Type B pancreatic cell (in vitro differentiated cells): ENCODE measurements at places on chromosomes 5 and 9.

- no peak overlapping the region for H3K4me3 ChIP-seq
- DNase-seq, result no peak
- no peaks in the 10 kb centered on the region for H3K4me1 ChIP-seq
- no peak overlapping the region for H3K27ac ChIP-seq
These were observed 89.4 kb upstream of the EDIL3 start for GRCh38 chr5:84474126-84474525.

DNA sequence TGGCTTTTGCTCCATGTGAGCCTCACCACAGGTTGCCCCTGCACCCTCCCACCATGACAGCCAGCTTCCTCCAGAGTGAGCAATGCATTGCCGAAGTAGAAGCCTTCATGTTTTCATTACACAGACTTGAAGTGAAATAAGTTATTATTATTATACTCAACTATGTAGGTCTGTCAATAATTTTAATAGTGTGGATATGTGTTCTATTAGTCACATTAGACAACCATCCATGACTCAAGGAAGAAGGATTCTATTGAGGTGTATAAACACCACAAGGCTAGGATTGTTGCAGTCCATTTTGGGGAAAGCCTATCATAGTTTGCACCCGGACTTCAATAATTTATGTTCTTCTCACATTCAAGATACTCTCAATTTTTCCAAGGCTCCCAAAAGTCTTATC, 369.5 kb downstream of the TAF11L14 start:
- no peaks in the 10 kb centered on the region for H3K4me1 ChIP-seq
- no peak overlapping the region for H3K4me3 ChIP-seq
- H3K27ac ChIP-seq, result no peak overlapping the region
- H3K36me3 ChIP-seq, result no peaks in the 10 kb centered on the region
- peaks cover 3% of the 10 kb centered on the region for H3K27me3 ChIP-seq
- DNase-seq, result no peak

DNA sequence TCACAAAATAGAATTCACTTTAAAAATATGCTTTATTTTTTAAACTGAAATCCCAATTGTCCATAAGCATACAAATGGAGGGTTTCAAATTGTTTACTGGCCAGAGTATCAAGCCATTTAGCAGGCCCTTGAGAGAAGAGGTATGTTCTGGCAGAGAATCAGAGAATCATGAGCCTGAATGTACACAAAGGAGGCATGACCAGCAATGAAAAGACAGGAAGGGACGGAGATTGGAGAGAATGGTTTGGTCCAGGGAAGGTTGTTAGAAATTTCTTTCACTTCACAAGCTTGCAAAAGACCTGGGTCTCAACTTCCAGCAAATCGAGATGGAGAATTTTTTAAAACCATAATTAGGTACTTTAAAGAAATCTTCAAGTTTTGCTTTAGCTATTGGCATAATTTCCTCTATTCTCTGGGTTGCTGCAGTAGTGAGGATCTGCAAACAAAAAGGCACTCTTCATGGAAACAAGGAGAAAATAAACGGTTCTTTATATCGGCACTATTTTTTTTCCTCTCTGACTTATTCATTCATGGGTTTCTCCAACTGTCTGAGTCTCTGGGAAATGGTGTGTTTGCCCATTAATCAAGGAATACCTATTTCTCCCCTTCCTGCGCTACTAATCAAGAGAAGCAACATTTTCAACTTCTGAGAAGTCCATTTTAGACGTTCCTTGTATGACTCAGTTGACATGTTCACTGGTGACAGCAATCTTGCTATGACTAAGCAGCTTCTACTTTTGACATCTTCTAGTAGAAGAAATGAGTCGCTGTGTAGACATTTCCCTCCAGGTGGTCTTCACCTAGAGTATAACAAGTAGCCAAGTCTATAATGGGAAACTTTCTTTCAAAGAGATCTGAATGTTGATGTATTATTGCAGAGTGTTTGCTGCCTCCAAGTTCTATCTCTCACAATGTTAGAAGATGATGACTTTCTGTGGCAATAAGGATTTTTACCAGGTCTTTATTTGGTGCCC, 23.1 kb upstream of the ERCC6L2 start:
- no peak for DNase-seq
- H3K27me3 ChIP-seq, result no peaks in the 10 kb centered on the region
- H3K27ac ChIP-seq, result no peak overlapping the region

GRCh38 chr5:9348401-9348996, 197.4 kb downstream of the SEMA5A start:
- H3K4me3 ChIP-seq, result no peak overlapping the region
- peaks cover 10% of the 10 kb centered on the region for H3K27me3 ChIP-seq
- H3K36me3 ChIP-seq, result peaks cover 7% of the 10 kb centered on the region
- no peak overlapping the region for H3K27ac ChIP-seq

GRCh38 chr5:178368716-178369300, 136.2 kb upstream of the PHYKPL start:
- peaks cover 3% of the 10 kb centered on the region for H3K36me3 ChIP-seq
- no peak overlapping the region for H3K27ac ChIP-seq
- H3K4me1 ChIP-seq, result peaks cover 25% of the 10 kb centered on the region
- peaks cover 5% of the 10 kb centered on the region for H3K27me3 ChIP-seq

GRCh38 chr9:98867103-98867428, 59.6 kb downstream of the GALNT12 start:
- peaks cover 25% of the 10 kb centered on the region for H3K27me3 ChIP-seq
- H3K4me1 ChIP-seq, result peaks cover 4% of the 10 kb centered on the region
- H3K27ac ChIP-seq, result no peak overlapping the region
- no peak for DNase-seq
- no peak overlapping the region for H3K4me3 ChIP-seq

GRCh38 chr5:68251386-68251785, 35.8 kb downstream of the PIK3R1 start:
- H3K36me3 ChIP-seq, result peaks cover 15% of the 10 kb centered on the region
- H3K4me3 ChIP-seq, result no peak overlapping the region
- peak overlapping the region; percentile 0 for H3K27ac ChIP-seq
- peaks cover 77% of the 10 kb centered on the region for H3K4me1 ChIP-seq
- H3K27me3 ChIP-seq, result no peaks in the 10 kb centered on the region

DNA sequence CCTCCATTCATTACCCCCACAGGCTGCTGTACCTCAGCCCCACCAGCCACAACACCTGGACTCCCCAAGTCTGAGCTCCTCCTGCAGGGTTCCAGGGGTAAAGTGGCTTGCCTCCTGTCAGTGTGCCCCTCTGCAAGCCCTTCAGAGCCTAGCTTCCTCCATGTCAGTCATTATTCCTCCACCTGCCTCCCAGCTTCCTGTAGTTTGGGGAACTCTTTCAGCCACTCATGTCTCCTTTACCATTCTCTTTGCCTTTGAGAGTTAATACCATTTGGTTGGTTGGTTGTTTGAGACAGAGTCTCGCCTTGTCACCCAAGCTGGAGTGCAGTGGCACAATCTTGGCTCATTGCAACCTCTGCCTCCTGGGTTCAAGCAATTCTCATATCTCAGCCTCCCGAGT, 36.2 kb downstream of the IRF1 start:
- no peaks in the 10 kb centered on the region for H3K27me3 ChIP-seq
- H3K27ac ChIP-seq, result no peak overlapping the region
- no peak overlapping the region for H3K4me3 ChIP-seq
- H3K36me3 ChIP-seq, result no peaks in the 10 kb centered on the region
- DNase-seq, result no peak

DNA sequence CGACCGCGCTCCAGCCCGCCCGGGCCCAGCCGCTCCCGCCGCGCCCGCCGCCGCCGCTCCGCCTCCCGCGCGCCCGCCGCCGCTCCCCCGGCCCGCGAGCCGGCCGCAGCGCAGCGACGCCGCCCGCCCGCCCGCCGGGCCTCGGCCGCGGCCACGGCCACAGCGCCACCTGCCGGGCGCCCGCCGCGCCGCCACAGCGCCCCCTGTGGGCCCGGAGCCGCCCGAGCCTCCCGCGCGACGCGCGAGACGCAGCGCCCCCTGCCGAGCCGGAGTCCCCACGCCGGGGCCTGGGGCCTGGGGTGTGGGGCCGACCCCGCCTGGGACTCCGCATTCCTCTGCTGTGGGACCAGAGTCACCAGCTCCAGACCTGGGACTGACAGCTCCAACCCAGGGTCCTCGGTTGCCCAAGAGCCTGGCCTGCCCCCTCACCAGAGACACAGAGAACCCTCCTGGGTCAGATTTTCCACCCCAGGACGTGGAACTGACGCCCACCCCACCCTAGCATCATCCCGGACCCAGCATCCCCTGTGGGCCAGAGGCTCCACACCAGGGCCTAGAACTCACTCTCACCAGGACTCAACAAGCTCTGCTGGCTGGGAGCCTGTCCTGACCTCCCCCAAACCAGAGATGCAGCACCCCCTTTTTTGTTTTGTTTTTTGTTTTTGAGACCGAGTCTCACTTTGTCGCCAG, at the start of gene RAPGEF1:
TSS of gene RAPGEF1 (minus strand) at position 118 of the 690 bp plus-strand sequence. CDS start 246 bp downstream, outside the sequence.
- no peaks in the 10 kb centered on the region for H3K27me3 ChIP-seq
- DNase-seq, result peak; percentile 88
- peak within 1 kb of the TSS; percentile 94 for H3K4me3 ChIP-seq
- peaks cover 40% of the 10 kb centered on the region for H3K4me1 ChIP-seq
- peak within 1 kb of the TSS; percentile 90 for H3K27ac ChIP-seq

- H3K4me3 ChIP-seq, result no peak overlapping the region
- no peak overlapping the region for H3K27ac ChIP-seq
- H3K4me1 ChIP-seq, result no peaks in the 10 kb centered on the region
- H3K36me3 ChIP-seq, result no peaks in the 10 kb centered on the region
These were observed 30.2 kb downstream of the CAPSL start for GRCh38 chr5:35908228-35908627.

- H3K27ac ChIP-seq, result peak overlapping the region; percentile 79
- H3K4me3 ChIP-seq, result peak overlapping the region; percentile 46
- H3K36me3 ChIP-seq, result peaks cover 7% of the 10 kb centered on the region
- peaks cover 45% of the 10 kb centered on the region for H3K4me1 ChIP-seq
These were observed 10.2 kb upstream of the ERMP1 start for GRCh38 chr9:5842929-5843793.

DNA sequence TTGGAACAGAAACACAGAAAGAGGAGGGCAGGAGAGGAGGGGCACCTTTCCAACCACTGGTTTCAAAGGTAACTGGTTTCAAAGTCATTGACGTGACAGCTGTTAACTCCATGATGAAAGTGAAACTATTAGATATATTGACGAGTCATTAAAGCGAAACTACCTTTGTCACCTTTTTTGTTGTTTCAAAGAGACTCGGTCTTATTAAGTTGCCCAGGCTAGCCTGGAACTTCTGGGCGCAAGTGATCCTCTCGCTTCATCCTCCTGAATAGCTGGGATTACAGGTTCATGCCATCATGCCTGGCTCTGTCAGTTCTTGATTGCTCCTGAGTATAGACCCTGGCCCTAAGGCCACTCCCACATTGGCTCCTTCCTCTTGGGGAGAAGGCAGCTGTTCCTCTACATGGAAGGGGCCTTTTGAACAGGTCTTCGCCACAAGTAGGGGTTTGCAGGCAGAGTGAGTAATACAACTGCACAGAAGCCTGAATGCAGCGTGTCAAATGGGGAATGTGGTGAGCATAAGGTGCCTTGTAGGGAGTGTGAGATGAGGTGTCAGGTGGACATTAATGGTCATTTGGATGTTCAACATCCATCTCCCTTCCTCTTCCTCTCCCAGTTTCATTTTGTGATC, 3.4 kb upstream of the F12 start:
- no peaks in the 10 kb centered on the region for H3K36me3 ChIP-seq
- H3K4me3 ChIP-seq, result no peak overlapping the region
- peaks cover 32% of the 10 kb centered on the region for H3K27me3 ChIP-seq
- H3K27ac ChIP-seq, result no peak overlapping the region

GRCh38 chr5:36704131-36704530, 97.7 kb downstream of the SLC1A3 start:
- H3K4me1 ChIP-seq, result peaks cover 13% of the 10 kb centered on the region
- no peaks in the 10 kb centered on the region for H3K36me3 ChIP-seq
- H3K27ac ChIP-seq, result no peak overlapping the region
- peaks cover 50% of the 10 kb centered on the region for H3K27me3 ChIP-seq

- peaks cover 30% of the 10 kb centered on the region for H3K27me3 ChIP-seq
- no peaks in the 10 kb centered on the region for H3K4me1 ChIP-seq
- no peak overlapping the region for H3K4me3 ChIP-seq
- DNase-seq, result no peak
- no peaks in the 10 kb centered on the region for H3K36me3 ChIP-seq
- no peak overlapping the region for H3K27ac ChIP-seq
These were observed 31.0 kb upstream of the PHF24 start for GRCh38 chr9:34927061-34927460.

DNA sequence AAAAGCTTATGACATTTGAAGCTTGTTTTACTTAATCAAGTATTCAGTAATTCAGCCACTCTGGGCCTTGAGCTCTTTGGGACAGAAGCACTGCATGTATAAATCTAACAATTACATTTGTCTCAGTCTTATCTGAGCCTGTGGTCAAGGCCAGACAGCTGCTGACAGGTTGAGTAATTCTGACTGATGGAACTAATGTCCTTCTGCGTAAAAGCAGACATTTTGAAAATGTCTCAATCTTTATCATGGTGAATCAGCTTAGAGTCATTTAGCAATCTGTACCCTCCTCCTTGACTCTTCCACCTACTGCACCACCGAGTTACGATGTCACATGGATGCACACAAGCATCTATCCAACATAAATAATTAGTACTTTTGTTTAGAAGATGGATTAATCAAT, 400.0 kb downstream of the ARRDC3 start:
- no peak overlapping the region for H3K27ac ChIP-seq
- H3K27me3 ChIP-seq, result no peaks in the 10 kb centered on the region
- no peak overlapping the region for H3K4me3 ChIP-seq
- H3K4me1 ChIP-seq, result peaks cover 7% of the 10 kb centered on the region
- no peaks in the 10 kb centered on the region for H3K36me3 ChIP-seq
- no peak for DNase-seq

- no peak overlapping the region for H3K27ac ChIP-seq
- peaks cover 6% of the 10 kb centered on the region for H3K36me3 ChIP-seq
- no peaks in the 10 kb centered on the region for H3K27me3 ChIP-seq
- peaks cover 19% of the 10 kb centered on the region for H3K4me1 ChIP-seq
These were observed 141.8 kb upstream of the RUSC2 start for GRCh38 chr9:35348109-35348508.

- no peaks in the 10 kb centered on the region for H3K36me3 ChIP-seq
- H3K27ac ChIP-seq, result no peak overlapping the region
- H3K27me3 ChIP-seq, result no peaks in the 10 kb centered on the region
- DNase-seq, result no peak
- H3K4me3 ChIP-seq, result no peak overlapping the region
These were observed 78.1 kb downstream of the C7 start for GRCh38 chr5:40987349-40987748.

GRCh38 chr5:82635561-82636288, 357.6 kb upstream of the RPS23 start:
- peak overlapping the region; percentile 49 for H3K27ac ChIP-seq
- no peak for DNase-seq
- H3K27me3 ChIP-seq, result no peaks in the 10 kb centered on the region
- H3K36me3 ChIP-seq, result peaks cover 3% of the 10 kb centered on the region
- H3K4me1 ChIP-seq, result peaks cover 34% of the 10 kb centered on the region
- no peak overlapping the region for H3K4me3 ChIP-seq
